Smooth muscle cell of the brain vasculature (primary cell): ENCODE measurements at places on chromosomes 11 and 22.

DNA sequence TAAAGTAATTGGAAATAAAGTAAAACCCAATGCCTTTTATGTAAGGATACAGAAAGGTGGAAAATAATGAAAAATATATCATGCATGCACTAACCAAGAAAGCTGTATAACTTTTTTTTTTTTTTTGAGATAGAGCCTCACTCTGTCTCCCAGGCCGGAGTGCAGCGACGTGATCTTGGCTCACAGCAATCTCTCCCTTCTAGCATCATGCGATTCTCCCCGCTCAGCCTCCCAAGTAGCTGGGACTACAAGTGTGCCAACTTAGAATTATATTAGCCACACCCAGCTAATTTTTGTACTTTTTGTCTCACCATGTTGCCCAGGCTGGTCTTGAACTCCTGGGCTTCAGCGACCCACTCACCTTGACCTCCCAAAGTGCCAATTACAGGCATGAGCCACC lies 4.5 kb downstream of the GGT5 start:
- DNase-seq, result no peak

DNA sequence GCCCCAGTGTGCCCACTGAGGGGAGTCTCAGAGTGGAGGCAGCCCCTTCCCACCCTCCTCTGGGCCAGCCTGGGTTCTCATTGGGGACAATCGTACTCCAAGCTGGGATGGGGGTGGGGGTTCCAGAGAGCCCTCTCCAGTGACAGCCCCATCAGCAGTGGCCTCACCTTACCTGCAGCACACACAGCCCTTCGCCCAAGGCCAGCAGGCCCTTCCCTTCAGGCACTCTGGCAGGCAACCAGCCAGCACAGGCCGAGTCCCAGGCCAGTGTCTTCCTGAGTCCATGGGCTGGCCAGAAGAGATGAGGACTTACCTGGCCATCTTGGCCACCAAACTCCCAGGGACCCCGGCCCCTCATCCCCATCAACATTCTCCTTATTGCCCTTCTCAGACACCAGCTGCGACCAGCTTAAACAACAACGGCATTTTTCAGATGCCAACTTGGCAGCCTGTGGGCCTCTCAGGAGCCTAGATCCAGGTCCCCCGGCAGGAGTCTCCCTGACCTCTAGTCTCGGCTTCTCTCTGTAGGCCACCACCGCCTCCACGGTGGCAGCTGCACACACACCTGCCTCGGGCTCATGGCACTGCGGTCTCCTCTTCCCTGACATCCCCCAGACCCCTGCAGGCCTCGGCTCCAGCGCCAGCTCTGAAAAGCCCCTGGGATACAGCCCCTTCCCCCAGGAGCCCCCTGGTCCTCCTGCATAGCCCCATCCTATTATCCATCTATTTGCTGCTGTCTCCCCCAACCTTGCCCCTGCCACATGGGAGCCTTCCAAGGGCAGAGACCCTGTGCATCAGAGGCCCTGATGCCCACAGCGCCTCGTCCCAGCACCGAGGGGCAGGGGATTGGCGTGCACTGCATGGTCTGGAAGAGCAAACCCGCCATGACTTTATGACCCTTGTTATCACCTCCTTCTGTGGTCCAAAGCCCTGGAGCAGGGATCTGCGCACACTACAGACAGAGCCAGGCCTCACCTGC lies 111.2 kb upstream of the FGF3 start:
- DNase-seq, result no peak

GRCh38 chr11:29260939-29261705 lies 755.7 kb downstream of the KCNA4 start:
- DNase-seq, result no peak

DNA sequence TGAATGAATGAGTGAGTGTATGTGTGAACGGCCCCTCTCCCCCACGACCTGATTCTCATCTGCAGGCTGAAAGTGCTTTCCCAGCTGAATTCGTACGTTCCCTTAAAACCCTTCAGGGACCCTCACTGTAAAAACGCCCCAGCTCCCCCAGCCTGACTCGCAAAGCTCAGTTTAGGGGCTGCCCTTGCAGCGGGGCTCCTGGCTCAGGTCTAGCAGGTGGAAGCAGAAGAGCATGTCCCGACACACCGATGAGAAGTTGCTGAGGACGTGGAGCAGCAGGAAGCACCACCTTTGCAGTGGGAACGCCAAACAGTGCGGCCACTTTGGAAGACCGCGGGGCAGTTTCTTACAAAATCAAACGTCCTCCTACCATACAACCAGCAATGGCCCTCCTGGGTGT lies 3.6 kb upstream of the MRPL23 start:
- no peak for DNase-seq

- DNase-seq, result no peak
Observed at GRCh38 chr11:126588630-126589491, 233.4 kb downstream of the ST3GAL4 start.

DNA sequence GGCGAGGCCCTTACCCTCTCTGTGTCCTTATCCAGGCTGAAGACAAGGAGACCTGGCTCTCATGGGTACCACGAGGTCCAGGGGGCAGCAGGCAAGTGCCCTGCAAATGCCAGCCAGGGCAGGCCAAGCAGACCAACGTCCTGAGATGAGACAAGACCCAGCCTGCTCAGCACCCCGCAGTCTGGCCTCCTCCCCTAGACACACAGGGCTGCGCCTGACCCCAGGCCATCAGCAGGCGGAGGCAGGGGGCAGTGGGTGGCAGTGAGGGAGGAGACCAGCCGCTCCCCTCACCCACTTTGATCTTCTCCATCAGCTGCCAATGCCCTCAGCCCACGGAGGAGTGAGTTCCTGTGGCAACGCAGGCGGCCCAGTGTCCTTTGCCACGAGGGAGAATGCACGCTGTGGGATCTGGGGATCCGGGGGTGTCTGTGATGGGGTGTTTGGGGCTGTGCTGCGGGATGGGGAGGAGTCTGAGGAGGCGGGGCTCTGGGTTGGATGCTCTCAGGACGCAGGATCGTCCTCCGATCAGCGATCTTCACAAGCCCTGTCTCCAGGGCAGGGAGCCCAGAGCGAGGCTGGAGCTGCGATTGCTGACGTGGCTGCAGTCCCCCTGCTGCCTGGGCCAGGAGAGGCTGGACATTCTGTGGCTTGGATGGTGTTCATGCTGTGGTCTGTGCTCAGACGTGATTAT lies 30.5 kb upstream of the PPARA start:
- DNase-seq, result no peak
